Activated CD4-positive, CD25-positive, alpha-beta regulatory T cell treated with anti-CD3 and anti-CD28 coated beads, Interleukin-2, amount 50 U/mL, for 72 hours (primary cell): ENCODE measurements at places on chromosomes 5 and 9.
A peak's percentile ranks its signal among the peaks of the same experiment; 100 is the strongest.

DNA sequence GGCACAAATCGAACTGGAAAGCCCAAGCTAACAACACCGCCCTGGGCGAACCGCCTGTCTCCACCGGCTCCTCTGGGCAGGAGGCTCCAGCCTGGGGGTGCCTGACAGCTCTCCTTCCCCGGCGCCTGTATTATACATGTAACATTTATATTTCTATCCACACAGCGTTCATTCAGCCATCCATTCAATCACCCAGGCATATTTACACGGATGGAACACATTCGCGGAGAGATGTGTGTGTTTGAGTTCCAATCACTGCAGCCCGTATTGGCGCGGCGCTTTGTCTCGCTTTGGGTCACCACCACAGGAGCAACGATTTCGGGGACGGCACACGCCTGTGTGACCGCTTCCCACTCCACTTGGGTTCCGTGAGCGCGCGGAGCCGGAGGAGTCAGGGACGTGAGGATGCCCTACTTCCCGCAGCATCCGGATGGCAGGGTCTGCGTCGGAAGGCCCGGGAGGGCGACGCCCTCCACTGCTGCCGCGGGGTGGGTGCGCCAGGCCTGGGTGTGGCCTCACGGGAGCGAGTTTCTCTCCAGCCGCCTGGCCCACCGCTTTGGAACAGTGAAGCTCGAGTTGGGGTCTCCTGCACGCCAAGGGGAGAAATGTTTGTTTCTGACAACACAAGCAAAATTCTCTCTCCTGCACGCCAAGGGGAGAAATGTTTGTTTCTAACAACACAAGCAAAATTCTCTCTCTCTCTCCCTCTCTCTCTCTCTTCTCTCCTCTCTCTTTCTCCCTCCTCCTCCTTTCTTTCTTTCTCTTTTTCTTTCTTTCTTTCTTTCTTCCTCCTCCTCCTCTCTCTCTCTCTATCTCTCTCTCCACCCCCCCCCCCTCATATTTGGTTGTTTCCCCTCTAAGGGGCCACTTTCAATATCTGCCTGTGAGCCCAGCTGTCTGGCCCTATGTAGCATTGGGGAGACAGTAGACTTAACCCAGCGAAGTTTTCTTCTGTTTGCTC, 1.1 kb upstream of the SV2C start:
- no peak for DNase-seq

- DNase-seq = no peak
These were observed 69.4 kb upstream of the PSD2 start for GRCh38 chr5:139726248-139726647.

GRCh38 chr9:20135119-20135697, 346.4 kb upstream of the SLC24A2 start:
- DNase-seq = no peak

GRCh38 chr9:74496406-74496805, 729 bp upstream of the RORB start:
- DNase-seq = no peak

DNA sequence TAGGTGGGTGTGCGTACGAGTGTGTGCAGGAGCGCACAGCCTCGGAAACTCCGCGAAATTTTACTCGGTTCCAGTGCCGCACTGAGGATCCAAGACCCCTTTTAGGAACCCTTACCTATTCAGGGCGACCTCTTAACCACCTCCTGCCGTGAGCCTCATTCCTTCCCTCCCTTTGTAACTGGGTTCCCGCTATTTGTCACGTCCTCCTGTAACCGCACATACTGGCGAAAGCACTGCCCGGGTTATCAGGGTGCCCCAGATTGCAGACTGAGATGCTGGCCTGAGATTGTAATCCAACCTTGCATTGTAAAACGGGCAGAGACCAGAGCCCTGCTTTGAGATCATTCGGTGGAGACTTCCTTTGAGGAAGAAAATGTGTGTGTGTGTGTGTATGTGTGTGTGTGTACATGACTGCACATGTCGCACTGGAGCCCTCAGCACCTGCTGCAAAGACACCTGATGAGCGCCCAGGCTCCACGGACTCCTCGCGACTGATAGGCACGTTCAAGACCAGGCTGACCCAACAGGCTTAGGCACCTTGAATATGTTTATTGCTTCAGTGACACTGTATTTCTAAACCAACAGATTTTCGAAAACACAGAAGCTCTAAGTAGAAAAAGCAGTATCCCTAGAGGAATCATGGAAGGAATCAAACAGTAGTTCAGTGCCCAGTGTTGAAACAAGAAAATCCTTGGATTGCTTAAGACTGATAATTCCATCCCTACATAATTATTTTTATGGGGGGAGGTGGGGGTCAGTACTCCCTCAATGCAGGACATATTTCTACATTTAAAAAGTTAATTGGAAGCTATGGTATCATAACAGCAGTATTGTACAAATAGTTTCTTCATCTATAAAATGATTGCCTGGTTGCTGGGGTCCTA, 86.5 kb upstream of the TNFAIP8 start:
- peak; percentile 49 for DNase-seq

DNA sequence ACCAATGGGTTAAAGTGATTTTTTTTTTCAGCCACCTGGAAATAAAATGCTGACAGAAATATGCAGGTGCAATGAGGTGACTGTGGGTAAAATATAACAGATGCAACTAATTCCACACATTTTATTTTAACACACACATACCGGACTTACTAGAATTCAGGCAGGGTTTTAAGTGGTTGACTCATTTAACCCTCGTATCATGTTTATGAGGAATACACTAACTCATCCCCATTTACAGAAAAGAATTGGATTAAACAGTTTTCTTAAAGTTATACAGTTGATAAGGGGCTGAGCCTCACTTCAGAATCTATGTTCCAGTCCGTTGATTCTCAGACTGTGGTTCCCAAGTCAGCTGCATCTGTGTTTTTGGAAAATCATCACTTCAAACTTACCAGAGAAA, 207.5 kb downstream of the CHSY3 start:
- DNase-seq = no peak

DNA sequence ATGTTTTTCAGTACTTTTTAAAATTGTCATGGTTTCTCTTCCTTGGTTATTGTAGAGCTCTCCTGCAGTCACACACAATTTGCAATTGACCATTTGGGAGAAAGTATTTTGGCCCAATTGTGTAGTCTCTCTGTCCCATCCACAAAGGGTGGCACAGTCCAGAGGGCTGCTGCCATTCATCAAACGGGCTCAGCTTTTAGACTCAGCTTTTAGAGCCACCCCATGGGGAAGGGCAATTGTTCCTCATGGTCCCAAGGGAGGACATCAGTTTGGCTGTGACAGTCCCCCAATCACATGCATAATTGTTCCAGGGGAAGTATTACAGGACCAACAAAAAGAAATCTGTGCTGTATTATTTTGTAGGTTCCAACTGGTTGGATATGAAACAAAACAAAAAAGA, 207.6 kb downstream of the ZNF462 start:
- DNase-seq = no peak

DNA sequence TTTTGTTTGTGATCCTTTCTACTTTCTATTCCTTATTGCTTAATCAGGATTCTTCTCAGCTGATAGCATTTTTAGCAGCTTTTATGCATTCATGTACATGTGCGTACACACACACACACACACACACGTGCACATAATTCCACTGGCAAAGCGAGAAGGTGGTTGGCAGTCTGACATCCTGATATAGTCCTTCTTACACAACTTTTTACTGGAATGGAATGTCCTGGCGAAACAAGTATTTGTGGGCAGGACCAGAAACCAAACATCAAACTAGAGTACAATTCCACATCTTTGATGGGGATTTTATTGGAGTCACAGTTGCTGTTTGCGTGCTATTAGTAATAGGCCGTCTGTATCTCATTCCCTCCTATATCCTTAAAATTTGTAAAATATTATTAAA, 356.5 kb downstream of the CCDC171 start:
- no peak for DNase-seq

- no peak for DNase-seq
These were observed 63.1 kb downstream of the UGCG start for GRCh38 chr9:111959468-111960359.

DNA sequence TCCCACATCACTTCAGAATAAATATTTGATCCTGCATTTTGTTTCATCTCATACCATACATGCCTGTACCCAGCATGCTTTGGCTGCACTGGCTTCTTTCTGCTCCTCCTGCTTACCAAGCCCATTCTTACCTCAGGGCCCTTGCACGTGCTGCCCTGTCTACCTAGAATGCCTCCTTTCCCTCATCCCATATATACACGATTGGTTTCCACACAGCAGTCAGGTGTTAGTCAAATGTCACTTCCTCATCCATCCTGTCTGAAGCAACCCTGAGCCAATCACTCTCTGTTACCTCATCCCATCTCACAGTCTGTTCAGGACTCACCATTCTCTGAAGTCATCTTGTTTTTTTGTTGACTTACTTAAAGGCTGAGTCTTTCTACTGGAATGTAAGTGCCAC, 30.3 kb downstream of the CAST start:
- DNase-seq = no peak

DNA sequence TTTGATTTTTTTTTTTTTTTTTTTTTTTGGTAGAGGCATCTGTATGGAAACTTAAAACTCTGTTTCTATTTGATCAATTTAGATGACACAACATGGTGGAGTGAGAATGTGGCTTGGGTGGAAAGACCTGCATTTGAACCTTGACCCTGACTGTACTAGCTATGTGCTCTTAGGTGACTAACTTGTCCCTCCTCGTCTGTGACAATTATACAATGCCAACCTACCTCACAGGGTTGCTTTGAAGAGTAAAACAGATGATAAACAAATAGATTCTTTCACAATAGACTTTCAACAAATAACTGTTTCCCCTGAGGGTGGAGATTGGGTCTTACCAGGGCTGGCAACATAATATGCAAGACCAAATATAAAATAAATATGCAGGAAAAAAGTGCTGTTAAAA, 109.3 kb downstream of the CRB2 start:
- DNase-seq = no peak

DNA sequence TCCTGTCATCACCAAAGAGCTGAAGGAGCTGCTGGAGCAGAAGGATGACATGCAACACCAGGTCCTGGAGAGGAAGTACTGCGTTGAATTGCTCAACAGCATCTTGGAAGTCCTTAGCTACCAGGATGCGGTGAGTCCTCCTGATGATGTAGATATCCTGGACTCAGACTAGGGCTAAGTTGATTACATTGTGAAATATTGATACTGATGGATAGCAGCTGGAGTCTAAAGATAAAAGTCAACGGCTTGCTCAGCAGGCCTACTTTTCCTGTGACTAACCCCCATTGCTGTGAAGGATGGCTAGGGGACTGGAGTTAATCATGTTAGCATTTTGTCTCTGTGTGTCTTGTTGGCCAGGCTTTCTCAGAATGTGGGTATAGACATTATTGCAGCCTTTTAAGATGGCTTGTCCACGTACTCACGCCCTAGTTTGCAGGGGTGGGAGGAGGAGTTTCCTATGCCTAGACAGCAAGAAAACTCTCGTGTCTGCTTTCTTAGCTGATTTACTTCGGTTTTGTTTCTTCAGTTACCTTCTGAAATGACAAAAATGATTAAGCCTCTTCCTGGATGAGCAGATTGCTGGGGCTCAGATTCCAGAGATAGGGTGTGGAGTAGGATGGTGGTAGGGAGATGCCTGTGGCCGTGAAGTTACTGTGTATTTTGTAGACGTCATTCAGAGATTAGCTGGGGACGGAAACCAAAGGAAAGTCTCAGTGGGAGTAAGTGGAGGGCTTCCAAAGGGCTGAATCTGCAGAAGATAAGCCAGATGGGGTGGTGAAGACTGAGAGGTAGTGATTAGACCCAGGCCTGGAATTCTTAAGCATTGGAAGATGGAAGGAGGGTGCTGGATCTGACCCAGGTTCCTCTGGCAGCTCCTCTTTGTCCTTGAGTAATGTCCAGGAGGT, 166.3 kb downstream of the DOCK2 start:
- no peak for DNase-seq

DNA sequence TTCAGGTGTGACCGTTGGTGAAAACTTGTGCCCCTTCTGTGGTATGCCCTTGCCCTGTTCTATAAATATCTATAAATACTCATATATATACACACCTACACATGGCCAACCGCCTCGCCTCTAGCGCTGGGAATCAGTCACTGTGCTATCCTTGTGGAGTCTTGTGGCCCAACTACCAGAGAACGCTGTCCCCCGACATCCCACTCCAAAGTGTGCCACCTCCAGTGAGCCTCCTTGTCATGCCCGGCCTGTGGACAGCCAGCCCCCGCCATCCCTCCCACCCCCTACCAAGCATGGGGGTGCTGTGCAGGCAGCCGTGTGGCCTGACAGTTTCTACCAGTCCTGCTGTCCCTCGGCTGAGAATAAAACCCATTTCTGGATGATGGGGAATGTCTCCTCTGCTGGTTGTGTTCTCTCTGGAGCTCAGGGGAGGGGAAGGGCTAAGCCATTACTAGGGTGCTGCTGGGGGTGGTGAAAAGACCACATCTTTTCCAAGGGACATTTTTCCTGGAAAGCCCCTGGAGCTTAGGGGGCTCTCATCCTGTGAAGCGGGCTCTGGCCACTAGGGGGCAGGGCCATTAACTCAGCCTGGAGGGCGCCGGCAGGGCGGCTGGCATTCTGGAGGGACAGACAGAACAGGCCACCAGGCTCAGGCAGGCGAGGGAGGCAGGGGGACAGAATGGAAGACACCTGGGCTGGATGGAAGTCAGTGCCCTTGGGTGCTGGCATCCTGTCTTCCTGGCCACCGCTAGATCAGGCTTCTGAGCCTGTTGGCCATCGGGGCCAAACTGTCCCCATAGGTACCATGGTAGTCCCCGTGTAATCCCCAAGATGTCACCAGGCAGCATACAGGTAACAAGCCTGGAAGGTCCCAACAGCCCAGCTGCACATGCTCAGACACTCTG, 20.7 kb downstream of the GOLGA2 start:
- peak; percentile 53 for DNase-seq

DNA sequence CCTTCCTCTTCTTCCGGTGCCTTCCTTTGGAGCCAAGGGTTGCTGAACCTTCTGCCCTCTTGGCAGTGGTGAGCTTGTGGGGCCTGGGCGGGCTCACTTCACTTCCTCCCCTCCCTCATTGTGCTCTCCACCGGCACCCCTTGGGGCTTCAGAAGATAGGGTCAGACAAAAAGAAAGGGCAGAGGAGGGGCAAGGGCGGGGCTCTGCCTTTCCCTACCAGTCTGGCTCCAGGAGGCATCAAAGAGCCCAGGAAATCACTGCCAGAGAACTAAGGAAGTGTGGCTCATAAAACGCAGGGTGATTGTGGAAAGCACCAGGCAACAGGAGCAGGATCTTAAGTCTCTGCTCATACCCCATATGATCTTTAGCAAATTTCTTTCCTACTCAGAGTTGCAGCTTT, 34.8 kb downstream of the ACOT12 start:
- DNase-seq = no peak

DNA sequence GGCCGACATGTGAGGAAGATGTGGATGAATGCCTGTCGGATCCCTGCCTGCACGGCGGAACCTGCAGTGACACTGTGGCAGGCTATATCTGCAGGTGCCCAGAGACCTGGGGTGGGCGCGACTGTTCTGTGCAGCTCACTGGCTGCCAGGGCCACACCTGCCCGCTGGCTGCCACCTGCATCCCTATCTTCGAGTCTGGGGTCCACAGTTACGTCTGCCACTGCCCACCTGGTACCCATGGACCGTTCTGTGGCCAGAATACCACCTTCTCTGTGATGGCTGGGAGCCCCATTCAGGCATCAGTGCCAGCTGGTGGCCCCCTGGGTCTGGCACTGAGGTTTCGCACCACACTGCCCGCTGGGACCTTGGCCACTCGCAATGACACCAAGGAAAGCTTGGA, 14.1 kb downstream of the CRB2 start:
- DNase-seq = no peak

GRCh38 chr5:113578091-113578490, 64.6 kb downstream of the YTHDC2 start:
- no peak for DNase-seq
